PC-3 (cell line): ENCODE measurements at places on chromosomes 16 and 17.
A peak's percentile ranks its signal among the peaks of the same experiment; 100 is the strongest.

- no peak for DNase-seq
These were observed 31.0 kb upstream of the DHRS7B start for GRCh38 chr17:21095735-21096134.

DNA sequence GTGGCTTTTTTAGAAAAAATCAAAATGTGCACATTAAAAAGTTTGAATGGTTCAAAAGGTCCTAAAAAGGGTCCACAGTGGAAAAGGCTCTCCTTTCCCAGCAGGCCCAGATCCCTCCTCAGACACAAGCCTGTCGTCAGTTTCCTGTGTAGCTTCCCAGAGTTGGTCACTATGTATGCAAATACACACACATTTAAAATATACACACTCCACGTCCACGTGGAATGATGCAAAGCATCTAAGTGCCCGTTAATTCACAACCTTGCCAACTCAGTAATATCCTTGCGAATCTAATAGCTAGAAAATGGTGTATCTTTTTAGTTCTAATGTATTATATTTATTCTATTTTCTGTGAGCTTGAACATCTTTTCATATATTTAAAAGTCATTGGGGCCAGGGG is 17.7 kb downstream of the NLRC5 start:
- no peak for DNase-seq

DNA sequence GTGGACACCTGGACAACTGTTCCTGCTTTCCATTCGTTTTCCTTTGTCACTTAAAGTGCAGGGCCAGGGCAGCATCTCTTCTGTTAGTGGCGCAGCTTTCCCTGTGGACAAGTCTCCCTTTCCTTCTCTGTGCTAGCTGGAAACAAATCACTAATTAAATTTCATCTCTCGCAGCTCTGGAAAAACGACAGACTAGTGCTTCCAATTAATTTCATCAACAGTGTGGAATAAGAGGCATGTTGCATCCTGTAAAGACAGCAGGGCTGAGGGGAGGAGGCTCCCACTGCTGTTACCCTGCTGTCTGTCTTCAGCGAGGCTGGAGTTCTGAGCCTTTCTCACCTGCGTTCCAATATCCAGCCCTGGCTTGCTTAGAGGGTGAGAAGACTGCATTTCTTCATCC is 352.1 kb upstream of the HSBP1 start:
- no peak for DNase-seq

- DNase-seq: no peak
These were observed 17.3 kb upstream of the JPH3 start for GRCh38 chr16:87584975-87585374.

GRCh38 chr17:66309793-66310192 is 7.4 kb downstream of the PRKCA start:
- no peak for DNase-seq

GRCh38 chr16:71542377-71542776 is 16.2 kb downstream of the CHST4 start:
- peak; percentile 6 for DNase-seq

DNA sequence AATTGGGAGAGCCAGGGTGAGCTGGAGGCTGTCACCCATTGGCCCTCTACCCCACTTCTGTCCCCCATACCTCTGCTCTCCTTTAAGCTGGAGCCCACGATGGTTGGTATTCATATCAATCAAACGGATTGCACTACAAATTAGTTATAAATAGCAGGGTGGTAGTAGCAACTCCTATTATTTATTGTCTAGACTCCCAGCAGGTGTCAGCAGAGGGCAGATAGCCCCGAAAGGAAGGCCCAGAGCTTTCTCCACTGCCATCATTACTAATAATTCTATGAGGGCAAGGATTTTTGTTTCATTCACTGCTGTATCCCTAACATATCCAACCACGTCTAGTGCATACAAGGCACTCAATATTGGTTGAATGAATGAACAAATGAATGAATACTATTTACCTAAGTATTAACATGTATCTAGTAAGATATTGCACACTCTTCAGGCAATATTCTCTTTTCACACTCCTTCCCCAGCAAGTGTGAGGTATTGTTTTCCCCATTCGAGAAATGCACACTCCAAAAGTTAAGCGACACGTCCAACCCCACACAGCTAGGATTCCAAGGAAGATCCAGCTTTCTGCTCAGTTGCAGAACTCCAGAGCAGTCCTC is 6.3 kb downstream of the C17orf50 start:
- DNase-seq: peak; percentile 61

DNA sequence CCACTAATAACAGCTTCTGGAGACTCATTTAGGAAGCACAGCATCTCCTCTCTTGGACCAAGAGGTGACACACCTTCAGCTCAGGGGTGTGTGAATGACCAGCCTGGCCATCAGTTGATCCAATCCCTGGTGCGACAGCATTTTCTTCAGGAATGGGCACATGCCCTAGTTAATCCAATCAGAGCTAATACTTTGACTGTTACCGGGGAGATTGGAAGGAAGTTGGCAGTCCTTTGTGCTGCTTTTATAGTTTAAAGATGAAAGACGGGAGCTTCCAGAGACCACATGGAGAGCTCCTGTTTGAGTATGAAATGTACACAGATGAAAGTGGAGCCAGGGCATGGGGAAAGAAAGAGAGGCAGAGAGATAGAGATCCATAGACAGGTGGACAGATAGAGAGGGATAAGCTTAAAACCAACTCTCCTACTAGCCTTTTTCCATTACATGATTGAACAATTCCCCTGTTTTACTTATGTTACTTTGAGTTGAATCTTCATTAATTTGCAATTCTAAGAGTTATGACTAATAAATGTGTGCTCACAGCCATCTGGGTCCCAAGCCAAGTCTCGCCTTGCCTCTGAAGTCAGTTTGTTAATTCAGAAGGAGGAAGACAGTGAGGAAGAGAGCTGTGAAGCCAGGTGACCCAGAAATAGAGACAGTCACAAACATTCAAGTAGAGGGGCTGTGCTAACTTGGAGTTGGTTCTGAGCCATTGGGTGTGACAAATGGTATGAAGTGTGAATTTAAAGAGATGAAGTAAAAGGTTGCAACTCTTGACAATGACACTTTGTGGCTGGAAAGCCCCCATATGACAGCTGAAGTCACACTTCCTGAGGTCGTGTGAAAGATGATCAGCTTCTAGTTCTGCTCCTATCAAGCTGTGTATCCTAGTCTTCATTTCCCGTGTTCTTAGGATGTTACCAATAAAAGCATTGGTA is 120.0 kb upstream of the GOT2 start:
- DNase-seq: no peak

DNA sequence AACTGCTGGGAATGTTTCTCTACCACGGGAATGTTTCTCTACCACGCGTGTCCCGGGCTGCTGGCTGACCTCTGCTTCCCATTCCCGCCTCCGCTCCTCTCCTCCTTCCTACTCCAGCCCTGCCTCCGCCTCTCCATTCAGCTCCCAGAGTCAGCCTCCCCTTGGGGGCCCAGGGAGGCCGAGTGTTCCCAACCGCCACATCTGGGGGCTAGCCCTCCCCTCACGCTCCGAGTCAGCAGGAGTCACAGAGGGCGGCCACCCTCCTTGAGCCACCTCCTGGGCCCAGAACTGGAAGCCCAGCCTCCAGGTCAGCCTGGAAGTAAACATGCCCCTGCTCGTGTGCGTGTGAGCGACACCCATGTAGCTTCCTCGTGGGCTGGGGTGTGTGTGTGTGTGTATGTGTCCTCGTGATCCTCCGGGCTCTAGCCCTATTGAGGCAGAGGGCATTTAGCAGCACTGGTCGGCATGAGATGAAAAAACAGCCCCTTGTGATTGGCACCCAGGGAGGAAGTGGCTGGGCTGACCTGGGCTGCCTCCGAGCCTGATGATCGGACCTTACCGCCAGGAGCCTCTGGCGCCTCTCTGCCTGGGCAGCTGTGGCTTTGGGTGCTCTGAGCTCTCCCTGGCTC is 7.3 kb downstream of the CYGB start:
- no peak for DNase-seq
